H4 (cell line): ENCODE measurements at places on chromosomes 3 and 15. TPM values are rescaled to one million over a fixed set of nuclear protein-coding genes. Genes with fewer than 3 reads are reported as not detected.

- no peak for DNase-seq
These were observed 1074.8 kb upstream of the ALCAM start for GRCh38 chr3:104291878-104292277.

GRCh38 chr3:6861625-6862000 is 698 bp downstream of the GRM7 start:
- no peak for DNase-seq

DNA sequence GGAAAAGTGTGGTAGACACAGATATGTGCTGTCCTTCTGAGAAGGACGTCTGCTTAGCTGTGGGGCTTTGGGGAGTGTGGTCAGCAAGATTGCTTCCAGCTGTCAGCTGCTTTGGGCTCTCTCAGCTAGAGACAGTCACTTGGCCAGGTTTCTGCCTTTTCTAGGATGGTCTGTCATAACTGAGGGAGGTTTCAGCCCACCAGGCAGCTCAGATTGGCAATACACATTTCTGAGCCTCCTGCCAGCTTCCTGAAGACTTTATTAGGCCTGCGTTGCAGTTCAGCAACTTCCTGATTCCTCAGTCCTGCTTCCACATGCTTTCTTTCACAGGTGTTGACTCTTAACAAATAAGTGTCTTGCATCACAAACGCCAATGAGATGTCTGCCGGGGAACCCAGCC is 286.5 kb downstream of the SQOR start:
- no peak for DNase-seq

GRCh38 chr3:35198857-35199256 is 440.5 kb upstream of the ARPP21 start:
- DNase-seq: no peak

DNA sequence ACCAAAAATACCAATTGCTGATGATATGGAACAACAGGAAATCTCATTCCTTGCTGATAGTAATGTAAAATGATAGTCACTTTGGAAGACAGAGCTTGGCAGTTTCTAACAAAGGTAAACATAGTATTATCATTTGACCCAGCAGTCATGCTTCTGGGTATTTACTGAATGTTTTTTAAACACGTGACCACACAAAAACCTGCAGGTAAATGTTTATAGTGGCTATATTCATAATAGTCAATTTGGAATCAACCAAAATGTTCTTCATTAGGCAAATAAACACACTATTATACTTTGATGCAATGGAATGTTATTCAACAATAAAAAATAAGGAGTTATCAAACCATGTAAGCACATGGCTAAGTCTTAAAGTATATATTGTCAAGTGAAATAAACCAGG is 24.1 kb upstream of the GOLGA8A start:
- DNase-seq: no peak

- no peak for DNase-seq
These were observed 10.9 kb downstream of the ARL6IP5 start for GRCh38 chr3:69095636-69096035.

- DNase-seq: no peak
These were observed 74.4 kb downstream of the DAPK2 start for GRCh38 chr15:63971904-63972303.

- peak; percentile 92 for DNase-seq
These were observed 18.9 kb downstream of the CX3CR1 start for GRCh38 chr3:39260957-39261356.

- DNase-seq: no peak
These were observed 20.7 kb downstream of the TEX9 start for GRCh38 chr15:56385908-56386307.

- DNase-seq: no peak
These were observed 641 bp downstream of the TRAT1 start for GRCh38 chr3:108823227-108823626.

EXD1 gene
- 0.12 TPM in 1 of 2 replicates, not detected in the other for total RNA-seq

NAALADL2 gene
- total RNA-seq: 1.6 and 1.7 TPM in 2 replicates

LSM3 gene
- 39.2 and 42.7 TPM in 2 replicates for total RNA-seq

COL6A6 gene
- not detected in 2 replicates for total RNA-seq

CKMT1B gene
- total RNA-seq: 0.95 TPM in 1 of 2 replicates, not detected in the other

ALPK3 gene
- total RNA-seq: 0.15 and 0.39 TPM in 2 replicates

CDCP1 gene
- 0.12 and 0.31 TPM in 2 replicates for total RNA-seq
